ENCODE measurements at places on chromosomes 5 and 9.

GRCh38 chr5:178203670-178204181 lies 607 bp upstream of the HNRNPAB start:
- peak; percentile 72 for DNase-seq

- DNase-seq, result peak; percentile 93
Measured at GRCh38 chr5:135140446-135141204, 106.6 kb upstream of the PITX1 start.

DNA sequence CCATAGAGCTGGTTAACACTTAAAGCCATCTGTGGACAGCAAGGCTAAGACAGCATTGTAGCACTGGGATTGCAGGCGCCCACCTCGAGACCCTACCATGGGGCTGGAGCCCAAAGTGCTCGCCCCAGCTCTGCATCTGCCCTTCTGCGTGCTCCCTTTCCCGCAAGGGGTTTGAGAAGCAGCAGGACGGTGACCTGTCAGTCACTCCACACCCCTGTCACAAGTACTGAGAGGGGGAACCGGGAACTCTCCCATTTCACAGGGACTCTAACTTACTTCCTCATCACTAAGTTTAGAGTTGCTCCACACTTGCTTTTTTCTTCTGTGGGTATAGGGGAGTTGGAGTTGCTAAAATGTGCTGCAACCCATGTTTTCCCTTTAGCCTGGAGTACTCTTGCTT lies 273.2 kb downstream of the SMARCA2 start:
- DNase-seq, result no peak

DNA sequence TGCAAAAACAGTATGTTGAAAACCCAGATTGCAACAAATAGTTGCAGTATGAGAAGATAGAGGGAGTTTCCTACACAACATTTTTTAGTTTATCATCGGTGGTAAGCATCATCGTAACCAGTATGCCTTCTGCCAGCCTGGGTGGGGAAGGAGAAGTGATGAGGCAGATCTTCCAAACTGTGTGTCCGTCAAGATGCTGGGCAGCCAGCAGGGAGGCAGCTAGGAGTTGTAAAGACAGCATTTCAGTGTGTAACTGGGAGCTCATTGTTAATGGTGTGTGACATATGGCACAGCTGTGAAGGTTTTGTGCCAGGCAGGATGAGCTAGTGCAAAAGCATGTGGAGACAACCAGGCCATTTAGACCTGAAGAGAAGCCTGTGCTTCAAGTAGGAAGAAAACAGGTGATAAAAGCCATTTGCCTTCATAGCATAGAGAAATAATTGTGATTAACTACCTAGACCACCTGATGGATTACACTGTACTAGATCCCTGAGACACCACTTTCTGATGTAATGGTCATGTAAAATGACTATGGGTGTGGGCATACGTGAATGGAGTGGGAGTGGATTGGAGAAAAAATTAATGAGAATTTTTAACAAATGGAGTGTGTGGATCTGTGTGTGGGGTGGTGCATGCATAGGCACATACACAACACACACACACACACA lies 347.0 kb upstream of the ADAMTSL1 start:
- no peak for DNase-seq

DNA sequence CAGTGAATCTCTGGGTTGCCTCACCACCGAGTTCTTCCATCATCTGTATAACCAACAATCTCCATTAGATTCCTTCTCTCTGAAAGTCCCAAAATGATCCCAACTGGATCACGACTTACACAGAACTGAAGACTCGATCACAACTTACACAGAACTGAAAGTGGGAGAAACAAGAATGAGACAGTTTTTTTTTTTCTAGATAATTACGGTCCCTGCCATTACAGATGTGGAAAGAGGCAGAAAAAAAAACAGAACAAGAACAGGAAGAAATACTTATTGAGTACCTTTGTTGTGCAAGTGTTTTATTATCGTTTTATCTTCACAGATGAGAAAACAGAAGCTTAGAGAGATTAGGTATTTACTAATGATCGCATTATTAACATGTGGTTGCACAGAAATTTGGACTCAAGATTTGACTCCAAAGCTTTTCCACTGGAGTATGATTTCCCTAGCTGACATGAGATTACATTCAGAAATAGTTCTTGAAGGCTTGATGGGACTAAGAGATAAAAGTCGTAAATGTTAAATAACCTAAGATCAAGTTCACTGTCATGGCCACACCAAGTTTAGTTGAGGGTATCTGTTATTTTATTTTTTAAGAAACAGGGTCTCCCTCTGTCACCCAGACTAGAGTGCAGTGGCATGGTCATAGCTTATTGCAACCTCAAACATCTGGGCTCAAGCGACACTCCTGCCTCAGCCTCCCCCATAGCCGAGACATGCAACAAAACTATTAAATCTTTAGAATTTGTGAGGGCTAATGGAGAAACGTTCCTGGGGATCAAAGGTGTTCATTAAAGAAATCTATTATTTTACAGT lies 8.9 kb downstream of the PLK2 start:
- no peak for DNase-seq

DNA sequence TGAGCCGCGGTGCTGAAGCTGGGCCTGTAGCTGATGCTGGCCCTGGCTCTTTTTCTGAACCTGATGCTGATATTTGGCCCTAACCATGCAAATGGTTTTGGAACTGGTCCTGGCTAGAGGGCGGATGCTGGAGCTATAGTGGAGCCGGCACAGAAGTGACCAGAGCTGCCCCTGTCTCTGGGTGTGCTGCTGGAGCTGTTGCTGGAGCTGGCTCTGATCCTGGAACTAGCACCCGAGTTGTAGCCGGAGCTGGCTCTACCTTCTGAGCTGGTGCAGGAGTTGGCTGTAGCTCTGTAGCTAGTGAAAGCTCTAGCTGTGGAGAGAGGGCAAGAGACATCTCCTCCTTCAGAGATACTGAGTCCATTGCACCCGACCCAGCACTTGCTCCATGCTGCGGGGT lies 12.8 kb downstream of the LCN10 start:
- DNase-seq, result no peak

- no peak for DNase-seq
Measured at GRCh38 chr9:92608241-92608908, 61.6 kb downstream of the IPPK start.

DNA sequence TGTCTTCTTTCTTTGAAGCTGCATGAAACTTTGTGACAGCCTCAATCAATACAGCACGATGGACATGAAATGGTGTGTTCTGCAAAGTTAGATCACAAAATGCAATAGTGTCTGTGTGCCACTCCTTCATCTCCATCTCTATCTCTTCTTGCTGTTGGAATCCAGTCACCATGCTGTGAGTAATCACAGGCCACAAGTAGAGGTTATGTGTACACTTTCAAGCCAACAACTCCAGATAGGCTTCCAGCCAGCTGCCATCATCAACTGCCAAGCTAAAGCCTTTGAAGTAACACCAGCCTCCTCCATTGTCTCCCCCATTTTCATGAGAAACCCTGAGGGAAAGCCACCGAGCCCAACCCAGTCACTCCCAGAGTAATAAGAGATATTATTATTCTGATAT lies 360.6 kb downstream of the PTPRD start:
- no peak for DNase-seq

GRCh38 chr9:130549093-130549735 lies 30.2 kb upstream of the FUBP3 start:
- peak; percentile 54 for DNase-seq

DNA sequence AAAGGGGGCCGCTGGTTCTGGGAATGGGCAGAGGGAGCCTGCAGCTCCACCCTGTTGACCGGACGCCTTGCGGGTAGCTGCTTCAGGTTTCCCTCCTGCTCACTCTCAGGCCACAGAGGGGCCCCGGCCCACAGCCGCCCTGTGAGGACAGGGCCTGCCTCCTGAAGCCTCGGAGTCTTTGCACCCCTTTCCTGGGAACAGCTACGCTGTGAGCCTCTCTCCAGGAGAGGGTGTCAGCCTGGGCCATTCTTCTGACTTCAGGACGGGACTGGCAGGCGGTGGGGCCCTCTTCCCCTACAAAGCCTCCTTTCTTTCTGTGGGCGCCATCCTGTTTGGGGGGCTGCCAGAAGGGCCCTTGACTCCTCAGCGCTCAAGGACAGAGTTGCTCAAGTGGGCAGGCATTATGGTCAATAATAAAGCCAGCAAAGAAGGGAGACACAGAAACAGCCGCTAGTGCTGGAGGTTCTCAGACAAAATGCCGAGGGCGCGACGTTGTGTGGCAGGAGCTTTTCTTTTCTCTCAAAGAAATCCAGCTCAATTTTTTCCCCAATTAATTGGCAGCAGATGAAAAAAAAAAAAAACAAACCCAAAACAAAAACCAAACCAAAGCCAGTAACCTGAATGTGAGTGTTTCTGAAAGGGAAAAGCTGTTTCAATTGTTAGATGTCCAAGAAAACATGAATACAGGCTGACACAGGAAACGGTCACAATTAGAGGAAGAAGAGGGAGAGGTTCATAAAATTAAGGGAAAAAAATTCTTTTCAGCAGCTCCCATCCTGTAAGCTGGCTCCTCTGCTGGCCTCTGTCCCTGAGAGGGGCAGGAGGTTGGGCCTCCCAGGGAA lies 12.8 kb upstream of the SLC25A51 start:
- no peak for DNase-seq

DNA sequence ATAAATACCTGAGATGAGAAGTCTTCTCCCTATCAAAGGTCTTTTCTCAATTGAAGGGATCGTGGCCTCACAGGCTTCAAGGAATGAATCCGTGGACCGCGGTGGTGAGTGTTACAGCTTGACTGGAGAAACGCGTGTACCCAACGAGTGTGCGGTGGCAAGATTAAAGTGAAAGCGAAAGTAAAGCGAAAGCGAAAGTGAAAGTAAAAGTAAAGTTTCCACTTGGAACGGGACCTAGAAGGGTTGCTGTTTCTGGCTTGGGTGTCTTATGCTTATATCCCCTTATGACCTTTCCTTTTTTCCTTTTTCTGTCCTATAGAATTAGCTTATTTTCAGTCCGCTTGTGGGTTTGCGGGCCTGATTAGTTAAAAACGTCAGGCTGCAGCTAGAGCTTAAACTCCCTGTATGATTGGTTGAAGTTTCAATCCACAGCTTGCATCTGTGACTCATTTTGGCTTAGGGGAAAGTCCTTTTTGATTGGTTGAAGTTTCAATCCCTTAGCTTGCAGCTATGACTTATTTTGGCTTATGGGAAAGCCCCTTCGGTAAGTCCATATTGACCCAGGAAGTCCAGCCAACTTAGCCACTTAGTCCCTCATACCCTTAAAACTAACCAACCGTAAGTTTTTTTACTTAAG lies 924.3 kb upstream of the CDH10 start:
- peak; percentile 23 for DNase-seq

- DNase-seq, result no peak
Measured at GRCh38 chr5:11062397-11062796, 301.4 kb upstream of the DAP start.

DNA sequence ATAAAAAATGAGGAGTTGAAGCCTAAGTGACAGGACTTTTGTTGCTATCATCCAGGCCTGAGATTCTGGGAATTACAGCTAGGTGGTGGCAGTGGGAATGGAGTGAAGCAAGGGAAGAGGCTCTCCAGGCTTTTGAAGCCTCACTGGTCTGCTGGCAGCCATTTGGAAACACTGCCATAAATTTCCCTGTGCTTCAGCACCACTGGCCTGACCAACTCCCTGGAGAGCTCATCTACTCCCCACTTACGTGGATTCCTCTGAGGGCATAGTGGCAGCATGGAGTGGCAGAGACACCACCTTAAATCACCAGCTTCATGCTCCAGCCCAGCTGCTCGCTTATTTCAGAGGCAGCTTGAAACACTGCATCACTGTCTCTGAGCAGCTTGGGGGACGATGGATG lies 518.2 kb downstream of the TLR4 start:
- DNase-seq, result peak; percentile 56

DNA sequence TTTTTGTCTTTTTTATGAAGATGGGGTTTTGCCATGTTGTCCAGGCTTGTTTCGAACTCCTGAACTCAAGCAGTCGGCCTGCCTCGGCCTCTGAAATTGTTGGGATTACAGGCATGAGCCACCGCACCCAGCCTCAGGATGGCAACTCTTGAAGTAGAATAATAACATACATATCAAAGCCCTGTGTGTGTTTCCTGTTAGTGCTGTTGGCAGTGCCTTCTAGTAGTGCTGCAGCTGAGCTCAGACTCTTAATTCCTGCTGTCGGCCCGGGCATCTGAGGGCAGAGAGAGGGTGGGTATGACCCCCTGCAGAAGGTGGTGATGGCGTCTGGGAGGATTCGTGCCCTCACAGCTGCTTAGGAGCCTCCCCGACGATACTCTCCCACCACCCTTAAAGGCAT lies 227.2 kb downstream of the PDZD2 start:
- DNase-seq, result no peak

DNA sequence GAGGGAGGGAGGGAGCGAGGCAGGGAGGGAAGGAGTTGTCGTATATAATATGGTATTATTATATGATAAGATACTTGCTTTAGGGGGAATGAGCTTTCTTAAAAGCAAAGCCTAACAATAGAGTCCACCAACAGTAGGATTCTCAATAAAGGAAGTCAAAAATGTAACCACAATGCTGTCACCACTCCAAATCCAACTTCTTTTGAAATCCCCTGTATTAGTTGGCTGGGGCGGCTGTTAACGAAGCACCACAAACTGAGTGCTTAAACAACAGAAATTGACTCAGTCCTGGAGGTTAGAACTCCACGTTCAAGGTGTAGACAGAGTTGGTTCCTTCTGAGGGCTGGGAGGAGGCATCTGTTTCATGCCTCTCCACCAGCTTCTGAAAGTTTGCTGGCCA lies 23.1 kb downstream of the GAS1 start:
- DNase-seq, result no peak

GRCh38 chr9:128528445-128529160 lies 23.8 kb upstream of the SPTAN1 start:
- no peak for DNase-seq

GRCh38 chr9:133826289-133827085 lies 88.3 kb upstream of the SARDH start:
- DNase-seq, result no peak

DNA sequence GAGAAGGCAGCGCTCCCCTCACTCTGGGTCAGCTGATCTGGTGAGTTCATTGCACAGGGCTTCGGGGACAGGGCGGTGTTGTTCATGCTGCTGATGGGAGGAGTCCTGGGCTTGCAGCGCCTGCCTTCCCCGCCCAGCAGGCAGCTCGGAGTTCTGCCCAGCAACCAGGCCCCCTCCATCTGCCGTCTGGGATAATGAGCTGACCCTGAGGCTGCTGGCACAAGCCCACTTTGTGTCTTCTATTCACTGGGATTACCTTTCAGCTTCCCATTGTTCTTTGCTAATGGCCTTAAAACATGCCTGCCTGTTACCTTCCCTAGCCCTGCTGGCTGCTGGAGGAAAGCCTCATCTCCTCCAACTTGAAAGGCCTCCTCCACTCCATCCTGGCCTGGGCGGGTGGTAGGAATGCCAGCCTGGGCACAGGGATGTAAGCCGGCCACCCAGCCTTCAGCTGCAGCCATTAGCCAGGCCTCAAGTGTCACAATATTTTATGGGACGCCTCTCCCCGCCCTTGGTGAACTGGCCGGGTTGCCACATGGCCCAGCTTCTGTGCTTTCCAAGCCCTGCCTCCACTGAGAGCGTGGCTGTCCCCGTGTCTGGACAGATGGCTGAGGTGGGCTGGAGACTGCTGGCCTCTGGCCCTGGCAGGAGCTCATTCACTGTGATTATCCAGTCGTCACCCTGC lies 70.4 kb downstream of the GADD45G start:
- peak; percentile 51 for DNase-seq
